ENCODE measurements at places on chromosomes 5 and 9.

DNA sequence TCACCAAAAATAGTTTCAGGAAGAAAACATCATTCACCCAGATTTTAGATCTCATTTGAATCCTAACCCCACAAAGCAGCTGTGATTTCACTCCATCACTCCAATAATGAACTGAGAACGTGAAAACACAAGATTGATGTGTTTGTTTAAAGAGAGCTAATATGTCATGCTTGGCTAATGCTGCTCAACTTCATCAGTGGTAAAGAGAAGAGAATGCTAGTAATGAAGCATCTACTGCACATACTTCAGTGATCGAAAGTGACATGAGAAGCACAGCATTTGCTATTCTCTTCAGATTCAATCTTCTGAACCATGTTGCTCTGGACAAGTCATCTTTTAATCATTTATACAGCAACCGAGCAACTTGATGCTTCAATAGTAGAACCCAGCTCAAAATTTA lies 874.7 kb downstream of the EFNA5 start:
- no peak for DNase-seq

GRCh38 chr5:107284822-107285525 lies 385.8 kb downstream of the EFNA5 start:
- no peak for DNase-seq

DNA sequence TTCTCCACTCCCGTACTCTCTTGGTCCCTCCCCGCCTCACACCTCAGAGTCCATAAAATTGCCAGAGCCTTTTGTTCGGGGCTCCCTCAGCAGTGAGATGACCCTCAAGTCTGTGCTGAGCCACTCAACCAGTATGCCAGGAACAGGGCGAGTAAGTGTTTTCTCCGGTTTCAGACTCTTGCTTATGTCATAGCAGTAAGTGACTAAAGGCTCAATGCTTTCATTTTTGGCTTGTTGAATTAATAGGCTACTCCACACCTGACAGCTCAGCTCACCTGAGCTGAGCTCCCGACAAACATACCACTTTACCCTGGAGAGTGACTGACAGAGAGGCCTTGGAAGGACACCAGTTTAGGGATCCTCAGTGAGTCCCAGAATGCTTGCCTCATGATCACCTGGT lies 30.5 kb downstream of the PCSK1 start:
- no peak for DNase-seq

GRCh38 chr9:5633243-5633642 lies 4.3 kb downstream of the RIC1 start:
- no peak for DNase-seq

- DNase-seq = no peak
Measured at GRCh38 chr9:108536836-108537601, 318.8 kb downstream of the ACTL7B start.

All from cerebellar nuclear complex (tissue), 1 donor.